ENCODE measurements at places on chromosomes 5 and 9. TPM values are rescaled to one million over a fixed set of nuclear protein-coding genes. Genes with fewer than 3 reads are reported as not detected.
A peak's percentile ranks its signal among the peaks of the same experiment; 100 is the strongest.

PKD2L2 gene
- not detected for polyA plus RNA-seq

GRCh38 chr9:110073356-110073905 is 134.5 kb downstream of the C9orf152 start:
- DNase-seq, result no peak

- no peak for DNase-seq
These were observed 44.1 kb downstream of the C5orf15 start for GRCh38 chr5:133924221-133924920.

DNA sequence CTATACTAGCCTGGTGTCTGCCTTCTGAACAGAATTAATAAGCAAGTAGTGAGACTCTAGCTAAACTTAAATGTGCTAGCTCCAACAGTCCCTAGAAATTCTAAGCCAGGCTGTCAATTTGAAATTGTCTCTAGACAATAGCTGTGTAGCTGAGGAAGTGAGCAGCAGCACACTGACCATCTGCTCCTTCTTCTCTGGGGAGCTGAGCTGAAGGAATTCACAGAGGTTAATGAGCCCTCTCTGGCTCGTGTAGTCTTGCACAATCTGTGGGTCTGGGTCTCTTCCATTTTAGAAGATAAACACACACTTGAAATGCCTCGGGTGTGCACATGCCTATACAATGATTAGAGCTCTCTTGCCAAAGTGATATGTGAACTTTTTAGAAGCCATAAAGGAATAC is 63.5 kb upstream of the BARX1 start:
- peak; percentile 86 for DNase-seq

BARHL1 gene
- polyA plus RNA-seq, result not detected

PCDHA9 gene
- polyA plus RNA-seq, result 0.03 TPM

- DNase-seq, result no peak
These were observed 21.7 kb downstream of the ABO start for GRCh38 chr9:133253268-133253667.

GRCh38 chr5:92899611-92900010 is 681.4 kb downstream of the NR2F1-AS1 start:
- DNase-seq, result no peak

DNA sequence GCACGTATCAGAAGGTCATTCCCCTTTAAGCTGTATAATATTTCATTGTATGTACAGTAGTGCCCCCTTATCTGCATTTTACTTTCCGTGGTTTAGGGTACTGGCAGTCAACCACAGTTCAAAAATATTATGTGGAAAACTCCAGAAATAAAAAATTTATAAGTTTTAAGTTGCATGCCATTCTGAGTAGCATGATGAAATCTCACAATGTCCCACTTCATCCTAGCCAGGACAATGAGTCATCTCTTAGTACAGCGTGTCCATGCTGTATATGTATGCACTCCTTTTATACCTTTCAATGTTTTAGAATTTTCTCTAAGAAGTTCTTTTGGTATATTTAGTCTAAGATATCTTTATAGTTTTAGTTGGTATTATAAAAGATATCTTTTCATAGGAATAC is 115.0 kb upstream of the HAND1 start:
- DNase-seq, result peak; percentile 25

DNA sequence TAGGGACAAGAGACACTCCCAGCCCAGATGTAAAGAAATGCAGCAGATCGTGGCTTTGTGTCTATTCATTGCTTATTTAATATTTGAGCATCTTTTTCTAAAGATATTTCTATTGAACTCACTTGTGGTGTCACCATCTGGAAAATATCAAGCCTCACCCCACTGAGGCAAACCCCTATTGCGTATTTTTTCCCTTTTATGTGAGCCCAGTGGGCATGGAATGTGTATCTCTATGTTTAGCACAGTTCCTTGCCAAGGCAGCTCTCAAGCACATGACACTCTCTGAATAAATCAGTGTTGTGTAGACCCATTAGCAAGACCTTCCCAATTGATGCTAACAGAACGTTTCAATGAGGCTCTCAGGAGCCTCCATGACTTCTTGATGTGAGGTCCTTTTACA is 81.6 kb downstream of the TMEM174 start:
- DNase-seq, result peak; percentile 36

DNA sequence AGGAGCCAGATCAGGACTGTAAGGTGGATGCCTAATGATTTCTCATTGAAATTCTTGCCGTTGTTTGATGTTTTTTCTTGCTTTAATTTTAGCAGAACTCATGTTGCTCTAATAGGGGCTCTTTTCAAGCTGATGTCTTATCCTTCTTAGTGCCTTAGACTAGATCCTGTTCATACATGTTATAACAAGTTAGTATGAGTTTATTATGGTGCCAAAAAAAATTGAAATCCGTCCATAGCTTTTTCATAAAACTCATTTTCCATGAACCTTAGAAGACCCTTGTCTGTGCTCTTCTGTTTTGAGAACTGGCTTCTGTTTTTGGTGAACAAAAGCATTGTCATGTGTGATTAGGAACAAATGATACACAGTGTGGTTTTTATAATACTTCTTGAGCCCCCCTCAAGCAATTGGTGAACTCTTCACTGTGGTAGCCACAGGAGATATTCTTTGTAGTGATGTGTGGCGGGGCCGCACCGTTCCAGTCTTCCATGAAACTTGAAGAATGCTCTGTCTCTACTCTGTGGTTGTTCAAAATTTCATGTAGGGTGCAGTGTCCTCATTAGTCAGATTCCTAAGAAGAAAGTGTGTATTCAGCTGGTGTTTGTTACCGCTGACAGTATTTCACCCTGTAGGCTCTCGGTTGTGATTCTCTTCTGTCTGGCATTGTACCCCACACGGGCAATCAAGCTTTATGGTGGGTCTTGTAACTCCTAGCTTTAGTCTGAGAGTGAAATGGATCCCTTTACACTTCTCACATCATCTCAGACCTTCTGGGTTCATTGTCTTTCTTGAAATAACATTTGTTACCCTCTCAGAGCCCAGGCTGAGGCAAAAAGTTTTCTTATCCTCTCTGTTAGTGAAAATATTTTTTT is 10.7 kb downstream of the OTULIN start:
- no peak for DNase-seq

- no peak for DNase-seq
These were observed 49.9 kb downstream of the P4HA2 start for GRCh38 chr5:132177691-132178149.

KIF4B gene
- 0.01 TPM for polyA plus RNA-seq

PCDHA12 gene
- polyA plus RNA-seq, result not detected

- DNase-seq, result no peak
These were observed 64.1 kb upstream of the FCN1 start for GRCh38 chr9:134981829-134982228.

GRCh38 chr5:148733601-148734438 is 79.5 kb upstream of the HTR4 start:
- DNase-seq, result peak; percentile 74

LHX3 gene
- polyA plus RNA-seq, result not detected

DNA sequence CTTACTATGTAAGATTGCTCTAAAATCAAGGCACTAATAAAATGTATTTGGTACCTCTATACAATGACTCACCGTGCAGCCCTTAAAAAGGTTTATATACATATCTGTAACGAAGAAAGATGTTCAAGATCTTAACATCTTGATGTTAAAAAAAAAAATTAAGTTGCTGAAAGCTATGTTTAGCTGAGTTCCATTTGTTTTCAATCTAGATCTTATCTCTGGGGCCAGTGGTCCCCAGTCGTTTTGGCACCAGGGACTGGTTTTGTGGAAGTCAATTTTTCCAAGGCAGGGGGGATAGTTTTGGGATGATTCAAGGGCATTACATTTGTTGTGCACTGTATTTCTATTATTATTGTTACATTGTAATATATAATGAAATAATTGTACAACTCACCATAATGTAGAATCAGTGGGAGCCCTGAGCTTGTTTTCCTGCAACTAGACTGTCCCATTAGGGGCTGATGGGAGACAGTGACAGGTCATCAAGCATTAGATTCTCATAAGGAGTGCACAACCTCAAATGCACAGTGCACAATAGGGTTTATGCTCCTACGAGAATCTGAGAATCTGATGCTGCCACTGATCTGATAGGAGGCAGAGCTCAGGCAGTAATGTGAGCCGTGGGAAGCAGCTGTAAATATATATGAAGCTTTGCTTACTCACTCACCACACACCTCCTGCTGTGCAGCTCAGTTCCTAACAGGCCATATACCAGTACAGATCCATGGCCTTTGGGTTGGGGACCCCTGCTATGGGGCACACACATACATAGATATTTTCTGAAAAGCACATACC is 27.6 kb upstream of the TSLP start:
- peak; percentile 62 for DNase-seq

DNA sequence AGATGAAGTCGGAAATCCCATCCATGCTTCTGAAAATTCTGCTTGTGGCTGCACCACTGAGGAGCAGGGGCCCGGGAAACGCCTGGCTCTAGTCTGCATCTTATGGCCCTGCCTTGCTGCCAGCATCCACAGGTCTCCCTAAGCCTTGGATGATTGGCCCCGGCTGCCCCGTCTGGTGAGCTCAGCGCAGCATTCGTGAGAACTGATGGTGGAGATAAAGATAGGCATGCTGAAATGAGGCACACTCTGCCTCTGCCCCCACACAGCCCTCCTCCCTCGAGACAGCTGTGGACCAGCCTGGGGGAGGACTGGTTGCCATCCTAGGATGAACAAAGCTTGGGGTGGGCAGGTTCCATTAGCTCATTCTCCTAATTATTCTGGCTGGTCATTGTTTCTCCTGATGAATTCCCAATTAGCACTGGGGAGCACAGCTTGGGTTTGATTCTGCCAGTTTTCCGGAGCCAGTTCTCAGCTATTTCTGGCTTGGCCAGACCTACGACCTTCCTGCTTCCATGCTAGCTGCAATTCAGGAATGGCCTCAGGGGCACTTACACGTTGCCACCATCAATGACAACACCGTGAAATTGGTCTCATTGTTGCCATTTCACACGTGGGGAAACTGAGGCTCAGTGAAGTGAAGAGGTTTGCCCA is 62.8 kb upstream of the CPEB4 start:
- DNase-seq, result no peak

DNA sequence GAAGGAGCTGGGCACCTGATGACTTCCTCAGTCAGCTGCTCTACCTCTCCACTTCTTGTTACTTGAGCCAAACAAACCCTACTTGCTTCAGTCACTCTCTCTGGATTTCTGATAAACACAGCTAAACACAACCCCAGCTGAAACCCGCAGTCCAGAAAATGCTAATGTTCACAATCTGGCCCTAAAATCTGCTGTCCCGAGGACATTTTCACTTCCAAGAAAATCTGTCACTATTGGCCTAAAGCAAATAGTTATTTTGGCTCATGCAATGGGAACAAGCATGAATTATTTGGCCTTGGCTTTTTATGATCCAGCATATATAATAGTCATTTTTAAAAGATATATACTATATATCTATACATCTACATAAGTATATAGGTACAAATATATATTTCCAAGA is 19.1 kb downstream of the FAM81B start:
- DNase-seq, result no peak

DNA sequence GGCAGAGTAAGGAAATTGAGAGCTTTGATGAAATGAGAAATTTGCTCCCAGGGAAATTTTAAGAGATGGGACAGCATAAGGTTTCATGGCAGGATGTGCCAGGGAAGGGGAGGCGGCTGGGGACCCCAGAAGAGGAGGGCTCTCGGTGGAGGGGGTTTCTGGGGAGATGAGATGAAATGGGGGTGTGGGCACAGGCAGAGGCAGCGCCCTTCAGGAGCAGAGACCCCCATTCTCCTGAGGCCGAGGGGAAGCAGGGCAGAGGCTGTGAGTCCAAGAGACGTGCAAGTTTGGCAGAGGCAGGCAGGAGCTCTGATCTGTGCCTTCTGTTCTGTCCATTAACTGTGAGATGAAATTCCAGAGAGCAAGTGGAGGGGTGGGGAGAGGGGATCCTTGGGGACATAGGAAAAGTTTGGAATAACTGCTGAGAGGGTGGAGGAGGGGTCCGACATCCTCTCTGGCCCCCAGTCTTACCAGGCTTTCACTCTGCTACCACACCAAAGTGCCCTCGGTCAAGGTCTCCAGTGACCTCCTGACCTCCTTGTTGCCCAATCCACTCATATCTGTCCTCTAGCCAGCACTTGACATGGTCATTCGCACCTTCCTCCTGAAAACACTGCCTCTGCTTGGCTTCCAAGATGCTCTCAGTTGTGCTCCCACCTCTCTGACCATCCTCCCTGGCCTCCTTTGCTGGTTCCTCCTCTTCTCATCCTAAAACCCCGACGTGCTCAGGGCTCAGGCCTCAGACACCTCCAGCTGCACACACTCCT is 108.1 kb upstream of the MVB12B start:
- no peak for DNase-seq

DNA sequence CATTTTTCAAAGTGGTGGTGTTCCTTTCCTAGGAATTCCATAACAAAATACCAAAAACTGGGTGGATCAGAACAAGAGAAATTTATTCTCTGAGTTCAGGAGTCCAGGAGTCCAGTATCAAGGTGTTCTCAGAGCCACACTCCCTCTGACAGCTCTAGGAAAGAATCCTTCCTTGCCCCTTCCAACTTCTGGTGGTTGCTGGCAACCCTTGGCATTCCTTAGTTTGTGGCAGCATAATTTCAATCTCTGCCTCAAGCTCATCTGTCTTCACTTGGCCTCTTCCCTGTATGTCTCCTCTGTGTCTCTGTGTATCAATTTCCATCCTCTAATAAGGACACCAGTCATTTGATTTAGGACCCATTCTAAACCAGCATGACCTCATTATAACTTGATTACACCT is 243.7 kb downstream of the MPDZ start:
- peak; percentile 41 for DNase-seq

DNA sequence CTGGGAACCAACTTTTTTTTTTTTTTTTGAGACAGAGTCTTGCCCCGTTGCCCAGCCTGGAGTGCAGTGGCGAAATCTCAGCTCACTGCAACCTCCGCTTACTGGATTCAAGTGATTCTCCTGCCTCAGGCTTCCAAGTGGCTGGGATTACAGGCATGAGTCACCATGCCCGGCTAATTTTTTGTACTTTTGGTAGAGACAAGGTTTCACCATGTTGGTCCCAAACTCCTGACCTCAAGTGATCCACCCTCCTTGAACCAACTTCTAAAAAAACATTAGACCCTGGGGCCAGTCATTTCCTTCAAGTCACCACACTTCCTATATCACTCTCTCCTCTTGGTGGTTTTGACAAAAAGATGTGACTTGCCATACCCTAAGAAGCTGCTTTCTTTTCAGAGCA is 10.9 kb upstream of the SHROOM1 start:
- DNase-seq, result peak; percentile 31

DNA sequence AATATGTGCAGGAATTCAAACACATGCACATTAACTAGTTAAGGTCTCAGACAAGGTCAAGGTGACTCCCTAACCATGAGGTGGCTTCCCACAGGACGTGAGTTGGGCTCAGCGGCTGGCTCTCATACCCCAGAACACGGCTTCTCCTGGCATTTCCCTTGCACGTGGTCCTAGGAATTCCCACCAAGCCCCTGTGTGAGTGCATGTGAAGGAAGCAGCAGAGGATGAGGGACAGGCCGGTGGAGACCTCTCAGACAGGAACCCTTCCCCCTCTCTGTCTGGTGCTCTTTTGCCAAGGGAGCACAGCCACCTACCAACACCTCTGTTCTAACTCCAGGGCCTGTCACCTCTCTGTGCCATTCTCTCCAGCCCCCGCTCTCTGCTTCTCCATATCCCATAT is 271.0 kb downstream of the FSTL4 start:
- no peak for DNase-seq

SPATA6L gene
- polyA plus RNA-seq, result 0.45 TPM

KCNN2 gene
- 0.08 TPM for polyA plus RNA-seq

ZDHHC11 gene
- polyA plus RNA-seq, result 0.23 TPM

SRD5A1 gene
- polyA plus RNA-seq, result 14.5 TPM

CXCL14 gene
- polyA plus RNA-seq, result not detected

ITGA1 gene
- polyA plus RNA-seq, result 115 TPM

ZNF484 gene
- 5.7 TPM for polyA plus RNA-seq

GRCh38 chr9:10855847-10856246 is 243.0 kb upstream of the PTPRD start:
- peak; percentile 3 for DNase-seq

- no peak for DNase-seq
These were observed 35.0 kb upstream of the GPR21 start for GRCh38 chr9:122998448-122998847.

ALG2 gene
- polyA plus RNA-seq, result 47.6 TPM

NUTM2F gene
- not detected for polyA plus RNA-seq

Measured in fibroblast of lung (primary cell).